ENCODE measurements at places on chromosomes 5 and 9.

DNA sequence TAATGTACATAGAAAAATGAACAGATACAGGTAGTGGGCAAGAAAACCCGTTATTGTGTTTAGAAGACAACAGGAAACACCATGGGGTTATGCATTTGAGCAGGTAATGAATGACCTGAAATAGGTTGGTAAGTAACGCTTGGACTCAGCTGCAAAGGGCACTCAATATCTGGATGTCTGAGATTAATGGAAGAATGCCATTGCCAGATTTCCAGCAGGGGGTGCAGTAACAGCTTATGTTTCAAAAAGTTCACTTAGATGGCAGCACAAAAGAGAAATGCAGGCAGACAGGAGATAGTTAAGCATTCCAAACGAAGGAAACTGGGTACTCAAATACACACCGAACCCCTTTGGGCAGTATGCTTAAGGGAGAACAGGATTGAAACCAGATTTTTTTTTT, 285.5 kb upstream of the VLDLR start:
- no peak for DNase-seq

- peak; percentile 72 for DNase-seq
Measured at GRCh38 chr9:123225374-123225813, 43.0 kb downstream of the STRBP start.

GRCh38 chr5:58924306-58924705, 341.4 kb downstream of the RAB3C start:
- no peak for DNase-seq

GRCh38 chr9:130198501-130199179, 26.4 kb downstream of the NCS1 start:
- no peak for DNase-seq

DNA sequence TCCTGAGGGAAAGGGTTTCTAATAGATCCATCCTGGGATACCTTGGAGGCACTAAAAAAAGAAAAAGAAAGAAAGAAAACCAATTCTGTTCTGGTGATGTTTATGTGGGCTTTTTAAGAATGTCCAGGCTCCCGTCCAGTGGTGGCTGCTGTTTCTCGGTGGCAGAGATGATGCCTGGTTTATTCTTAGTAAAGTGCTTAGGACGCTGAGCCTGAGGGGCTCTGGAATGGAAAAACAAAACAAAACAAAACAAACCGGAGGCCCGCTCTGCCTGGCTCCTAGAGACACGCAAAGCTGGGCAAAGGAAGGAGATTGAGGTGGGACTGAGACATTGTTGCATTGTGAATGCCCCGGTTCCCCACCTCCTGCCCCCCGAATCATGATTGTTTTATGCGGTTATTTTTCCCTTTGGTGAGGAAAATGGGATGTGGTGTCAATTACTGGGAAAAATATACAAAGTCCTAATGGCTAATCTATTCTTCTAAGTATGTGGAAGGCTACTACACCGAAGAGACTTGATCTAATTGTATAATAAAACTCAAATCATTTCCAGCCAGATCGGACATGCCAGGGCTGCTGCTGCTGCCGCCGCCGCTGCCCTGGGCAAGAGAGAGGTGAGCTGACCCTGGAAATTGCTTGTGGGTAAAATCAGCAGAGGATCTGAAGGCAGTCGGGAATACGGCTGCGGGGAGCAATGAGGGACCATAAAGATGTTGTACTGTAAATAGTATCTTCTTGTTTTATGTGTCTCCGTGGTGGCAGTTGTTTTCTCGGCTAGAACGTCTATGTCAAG, 644.9 kb downstream of the CCDC171 start:
- DNase-seq = no peak

GRCh38 chr5:83405662-83406061, 65.9 kb upstream of the VCAN start:
- no peak for DNase-seq

DNA sequence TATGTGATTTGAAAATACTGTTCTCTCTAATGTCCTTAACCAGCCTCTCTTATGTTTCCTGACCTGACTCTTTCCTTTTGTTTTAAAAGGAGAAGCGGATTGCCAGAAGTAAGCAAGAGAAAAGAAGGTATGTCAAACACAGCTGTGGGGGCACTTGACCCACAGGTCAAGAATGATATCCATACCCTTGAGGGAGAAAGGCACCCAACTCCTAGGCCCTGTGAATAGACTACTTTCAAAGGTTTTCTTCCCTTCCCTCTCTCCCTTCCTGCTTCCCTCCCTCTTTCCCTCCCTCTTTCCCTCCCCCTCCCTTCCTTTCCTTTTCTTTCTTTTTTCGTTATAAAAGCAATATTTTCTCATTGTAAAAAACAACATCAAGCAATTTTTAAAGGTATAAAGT, 306.8 kb downstream of the TRPM3 start:
- DNase-seq = no peak

DNA sequence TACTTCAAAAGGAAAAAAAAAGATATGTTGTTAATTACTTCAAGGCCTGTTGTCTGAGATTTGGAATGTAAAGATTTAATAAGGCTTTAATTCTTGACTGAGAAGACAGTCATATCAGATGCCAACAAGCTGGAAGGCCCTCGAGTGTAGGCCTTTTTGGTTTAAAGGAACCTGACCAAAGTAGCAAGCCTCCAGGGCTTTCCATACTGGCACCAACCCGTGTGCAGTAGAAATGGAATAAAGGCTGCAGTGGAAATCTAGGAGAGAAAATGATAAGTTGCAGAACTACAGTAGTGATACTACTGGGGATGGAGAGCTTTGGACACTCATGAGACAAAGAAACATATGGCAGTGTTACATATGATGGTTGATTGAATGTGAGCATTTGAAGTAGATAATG, 358.0 kb downstream of the TAF11L14 start:
- no peak for DNase-seq

DNA sequence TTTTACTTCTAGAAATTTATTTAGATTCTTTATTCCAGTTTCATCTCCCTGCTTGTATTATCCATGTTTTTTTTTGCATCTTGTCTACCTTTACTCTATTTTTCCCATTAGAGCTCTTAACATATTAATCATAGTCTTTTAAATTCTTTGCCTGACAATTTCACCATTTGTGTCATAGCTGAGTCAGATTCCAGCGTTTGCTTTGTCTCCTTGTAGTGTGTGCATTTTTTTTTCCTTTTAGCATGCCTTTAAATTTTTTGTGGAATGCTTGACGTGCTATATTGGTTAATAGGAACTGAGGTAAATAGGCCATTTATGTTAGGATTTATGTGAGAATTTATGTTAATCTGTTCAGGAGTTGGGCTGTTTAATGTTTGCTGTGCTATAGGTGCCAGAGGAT, 41.8 kb upstream of the NFIL3 start:
- DNase-seq = no peak

- no peak for DNase-seq
Measured at GRCh38 chr5:8320244-8320643, 451.3 kb downstream of the MTRR start.

- DNase-seq = no peak
Measured at GRCh38 chr9:7011395-7012067, 253.8 kb downstream of the KDM4C start.

GRCh38 chr5:5141625-5142525, 1.7 kb downstream of the ADAMTS16 start:
- peak; percentile 58 for DNase-seq

GRCh38 chr5:53871775-53872174, 311.3 kb downstream of the NDUFS4 start:
- DNase-seq = no peak

GRCh38 chr5:90709323-90710155, 150.9 kb downstream of the ADGRV1 start:
- DNase-seq = peak; percentile 21

Measured in GM13977 (cell line).